ENCODE measurements at places on chromosomes 6 and 20.

DNA sequence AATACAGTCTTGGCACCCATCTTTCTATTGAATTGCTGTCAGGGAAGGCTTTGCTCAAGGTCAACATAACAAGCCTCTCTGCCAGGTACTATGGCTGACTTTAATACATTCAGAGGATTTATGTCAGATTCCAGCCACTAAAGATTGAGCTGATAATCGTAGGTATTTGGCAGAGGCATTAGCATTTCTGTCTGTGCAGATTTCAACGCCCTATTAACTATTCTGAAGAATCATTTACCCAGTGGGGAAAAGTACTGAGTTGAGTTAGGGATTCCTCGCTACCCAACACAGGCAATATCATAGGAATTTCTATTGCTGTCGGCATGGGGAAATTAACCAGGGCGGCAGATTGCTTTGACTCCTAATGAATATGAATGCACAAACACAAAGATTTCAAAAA, 233.7 kb upstream of the SPTLC3 start:
- no peak for DNase-seq

- DNase-seq, result no peak
Measured at GRCh38 chr6:57017841-57018240, 28.7 kb upstream of the KIAA1586 start.

- no peak for DNase-seq
Measured at GRCh38 chr6:42404484-42404883, 47.2 kb downstream of the TRERF1 start.

GRCh38 chr6:134816780-134817179, 133.1 kb downstream of the ALDH8A1 start:
- no peak for DNase-seq

GRCh38 chr6:159301277-159301676, 132.1 kb downstream of the FNDC1 start:
- DNase-seq, result no peak

- DNase-seq, result peak; percentile 75
Measured at GRCh38 chr6:78867370-78868040, at the start of gene IRAK1BP1. IRAK1BP1 (plus strand) TSS chr6:78867551; CDS start chr6:78867577, 26 bp downstream.

GRCh38 chr6:109002051-109002697, 92.5 kb downstream of the SESN1 start:
- no peak for DNase-seq

GRCh38 chr6:3654898-3655297, 96.6 kb downstream of the PXDC1 start:
- DNase-seq, result no peak

DNA sequence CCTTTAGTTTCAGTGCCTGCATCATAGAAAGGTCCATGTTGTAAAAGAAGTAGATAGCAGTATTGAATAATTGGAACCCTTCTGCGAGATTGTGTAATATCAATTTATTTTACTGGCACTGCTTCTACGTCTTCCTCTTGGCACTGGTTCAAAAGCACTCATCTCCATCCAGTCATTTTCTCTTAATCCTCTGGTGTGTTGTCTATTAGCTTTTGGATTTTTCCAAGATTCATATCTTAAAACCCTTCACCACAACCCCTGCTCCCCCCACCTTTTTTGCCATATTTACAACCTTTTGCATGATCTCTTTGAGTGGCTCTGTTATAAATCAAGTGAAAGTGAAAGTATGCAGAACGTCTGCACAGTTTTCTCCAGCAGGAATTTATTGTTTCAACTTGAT, 76.6 kb upstream of the HSF2 start:
- DNase-seq, result no peak

- no peak for DNase-seq
Measured at GRCh38 chr20:42474646-42475045, 715.1 kb downstream of the PTPRT start.

DNA sequence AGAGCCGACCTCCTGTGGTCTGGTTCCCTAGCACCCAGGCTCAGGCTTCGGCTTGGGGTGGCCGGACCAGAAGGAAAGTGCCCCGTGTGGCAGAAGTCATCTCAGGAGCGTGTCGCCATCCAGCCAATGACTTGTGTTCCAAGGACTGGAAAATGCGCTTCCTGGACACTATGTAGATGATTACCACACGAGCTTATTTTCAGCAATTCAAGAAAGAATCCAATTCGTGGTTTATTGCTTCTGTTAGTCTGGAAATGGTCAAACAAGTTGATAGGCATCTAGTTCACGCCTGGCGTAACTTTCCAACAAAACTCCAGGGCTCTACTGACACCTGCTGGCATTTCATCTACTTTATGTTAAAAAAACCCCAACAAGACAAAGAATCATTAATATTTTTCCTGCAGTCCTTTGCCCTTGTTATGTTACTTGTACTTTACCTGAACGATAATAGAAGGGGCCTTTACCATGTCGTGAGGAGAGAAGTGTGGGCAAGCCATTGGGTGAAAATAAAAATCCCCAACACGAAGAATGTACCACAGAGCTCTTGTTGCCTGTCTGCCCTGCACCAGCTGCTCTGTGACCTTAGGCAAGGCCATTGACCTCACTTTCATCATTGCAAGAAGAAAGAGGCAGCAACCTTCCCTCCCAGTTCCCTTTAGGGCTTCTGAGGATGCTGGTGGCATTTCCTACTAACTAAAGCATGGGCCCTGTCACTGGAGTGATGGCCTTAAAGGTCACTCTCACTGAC, 154.7 kb upstream of the LAMP5 start:
- DNase-seq, result no peak

GRCh38 chr6:73471686-73472290, 10.3 kb downstream of the MTO1 start:
- no peak for DNase-seq

DNA sequence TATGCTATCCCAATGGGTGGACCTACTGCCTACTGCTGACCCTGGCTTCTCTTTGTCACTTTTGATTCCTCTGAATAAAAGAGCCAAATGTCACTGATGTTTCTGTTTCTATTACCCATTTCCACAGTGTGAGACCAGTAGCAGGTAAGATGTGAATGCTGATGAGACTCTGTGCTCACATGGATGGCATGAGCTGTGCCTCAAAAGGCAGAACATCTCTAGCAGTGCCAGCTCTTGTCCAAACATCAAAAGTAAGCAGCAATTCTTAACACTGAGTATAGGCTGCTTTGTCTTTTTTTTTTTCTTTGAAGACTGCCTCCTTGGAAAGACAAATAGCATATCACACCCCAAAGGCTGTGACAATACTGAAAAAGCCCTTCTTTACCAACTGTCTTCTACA, 459.2 kb upstream of the RUNX2 start:
- no peak for DNase-seq

GRCh38 chr20:43825051-43825402, 89.6 kb upstream of the TOX2 start:
- DNase-seq, result no peak

DNA sequence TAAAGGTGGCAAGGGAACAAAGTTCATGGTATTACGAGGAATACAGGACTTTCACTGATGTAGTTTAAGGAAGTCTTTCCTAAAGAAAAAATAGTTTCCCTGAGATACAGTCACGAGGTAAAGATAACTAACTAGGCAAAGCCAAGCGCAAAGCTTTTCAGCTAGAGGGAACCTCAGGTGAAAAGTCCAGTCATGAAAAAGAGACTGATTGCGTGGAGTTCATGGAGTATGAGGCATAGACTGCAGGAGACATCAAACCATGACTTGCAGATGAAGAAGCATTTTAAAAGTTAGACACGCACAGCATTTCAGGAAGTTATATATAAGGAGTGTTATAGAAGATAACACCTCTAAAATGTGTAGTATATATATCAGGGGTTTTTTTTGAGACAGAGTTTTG, 205.6 kb upstream of the ZNF184 start:
- DNase-seq, result no peak

GRCh38 chr20:34368547-34368946, 5.5 kb downstream of the ITCH start:
- no peak for DNase-seq

DNA sequence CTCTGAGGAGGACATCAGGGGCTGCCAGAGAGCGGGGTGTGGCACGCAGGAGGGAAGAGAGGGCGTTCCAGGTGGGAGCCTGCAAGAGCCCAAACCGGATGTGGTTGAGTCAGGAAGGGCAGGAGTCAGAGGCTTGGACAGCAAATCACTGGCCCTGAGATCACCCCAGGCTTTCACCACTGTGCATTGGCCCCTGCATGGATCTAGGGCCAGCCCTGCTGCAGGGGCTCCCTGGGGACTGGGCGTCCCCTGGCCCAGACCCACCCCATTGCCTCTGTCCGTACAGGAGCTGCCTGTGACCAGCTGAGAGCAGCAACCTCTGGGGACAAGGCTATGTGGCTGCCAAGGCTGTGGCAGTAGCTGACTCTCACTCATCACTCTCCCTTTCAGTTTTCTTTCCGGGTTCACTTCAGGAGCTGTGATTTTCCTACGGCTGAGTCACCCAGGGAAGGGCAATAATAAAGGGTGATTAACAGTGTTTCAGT, 33.9 kb downstream of the KCNK17 start:
- DNase-seq, result no peak

GRCh38 chr6:30171677-30172471, 8.5 kb downstream of the TRIM15 start:
- DNase-seq, result peak; percentile 20

DNA sequence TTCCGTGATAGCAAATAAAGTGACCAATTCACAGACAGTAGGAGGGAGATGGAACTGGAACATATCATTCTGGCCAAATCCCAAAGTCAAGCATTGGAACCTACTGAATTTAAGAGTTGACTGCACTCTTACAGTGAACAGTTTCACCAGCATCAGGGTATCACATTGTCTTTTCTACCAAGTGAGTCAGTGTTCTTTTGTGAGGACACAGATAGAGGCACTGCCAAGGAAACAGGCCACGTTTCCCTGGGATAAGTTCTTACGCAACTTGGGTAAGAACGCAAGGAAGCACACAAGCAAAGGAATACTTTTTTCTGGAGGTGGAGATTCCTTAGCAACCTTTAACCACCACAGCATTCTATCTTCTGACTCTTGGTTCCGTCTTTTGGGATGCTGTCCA, 28.6 kb upstream of the ENPP5 start:
- DNase-seq, result no peak

DNA sequence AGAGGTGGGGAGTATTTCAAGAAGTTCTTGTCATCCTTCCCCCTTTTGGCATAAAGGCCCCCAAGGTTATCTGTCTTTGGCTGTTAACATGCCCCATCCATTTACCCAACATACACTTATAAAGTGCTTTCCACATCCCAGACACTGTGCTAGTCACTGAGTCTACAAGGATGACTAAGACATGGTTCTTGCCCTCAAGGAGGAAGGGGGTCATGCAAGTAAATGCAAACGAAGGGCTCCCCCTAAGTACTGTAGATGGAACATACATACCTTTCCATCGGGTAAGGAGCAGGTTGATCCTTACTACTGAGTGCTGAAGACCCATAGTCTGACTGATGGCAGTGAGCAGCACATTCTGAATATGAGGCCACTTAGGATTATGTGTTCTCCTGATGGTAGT, 38.3 kb downstream of the HECA start:
- DNase-seq, result no peak

- DNase-seq, result no peak
Measured at GRCh38 chr6:16781348-16782169, 20.3 kb upstream of the ATXN1 start.

DNA sequence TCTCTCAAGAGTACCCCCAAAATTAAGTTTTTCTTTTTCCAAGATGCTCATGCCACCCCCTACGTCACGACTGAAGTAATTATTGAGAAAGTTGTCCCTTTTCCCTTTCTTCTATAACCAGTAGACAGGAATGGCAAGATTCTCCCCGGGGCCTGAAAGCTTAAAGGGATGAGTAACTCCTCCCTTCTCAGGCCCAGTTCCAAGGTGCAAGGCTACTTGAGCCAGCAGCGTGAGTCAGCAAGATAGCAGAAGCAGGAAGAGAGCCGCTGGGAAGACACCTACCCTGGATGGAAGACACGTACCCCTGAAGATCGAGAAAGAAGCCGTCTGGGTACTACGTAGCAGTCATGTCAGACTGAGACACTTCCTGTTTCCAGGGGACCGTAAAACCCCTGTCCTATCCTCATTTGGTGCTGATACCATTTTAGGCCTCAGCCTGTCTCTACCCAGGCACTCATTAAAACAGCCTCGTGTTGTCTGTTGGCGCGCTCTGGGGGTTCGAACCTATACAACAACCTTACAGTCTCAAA, 241.0 kb downstream of the ADGRG6 start:
- no peak for DNase-seq

DNA sequence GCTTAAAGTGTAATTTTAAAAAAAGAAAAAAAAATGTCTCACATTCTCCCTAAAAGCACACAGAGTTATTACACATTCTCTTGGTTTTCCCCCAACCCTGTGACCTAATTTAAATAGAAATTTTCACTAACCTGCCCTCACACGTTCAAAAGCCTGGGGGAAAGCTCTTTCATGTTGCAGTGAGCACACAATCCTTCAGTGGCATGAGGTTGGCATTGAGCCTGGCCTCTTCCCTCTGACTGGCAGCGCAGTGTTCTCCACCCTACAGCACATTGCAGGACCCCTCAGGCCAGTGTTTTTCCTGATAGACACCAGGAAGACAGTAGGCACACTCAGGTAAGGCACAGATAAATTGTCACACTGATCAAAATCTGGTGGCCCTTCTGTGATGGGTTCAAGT, 34.1 kb downstream of the TNFRSF21 start:
- DNase-seq, result no peak

DNA sequence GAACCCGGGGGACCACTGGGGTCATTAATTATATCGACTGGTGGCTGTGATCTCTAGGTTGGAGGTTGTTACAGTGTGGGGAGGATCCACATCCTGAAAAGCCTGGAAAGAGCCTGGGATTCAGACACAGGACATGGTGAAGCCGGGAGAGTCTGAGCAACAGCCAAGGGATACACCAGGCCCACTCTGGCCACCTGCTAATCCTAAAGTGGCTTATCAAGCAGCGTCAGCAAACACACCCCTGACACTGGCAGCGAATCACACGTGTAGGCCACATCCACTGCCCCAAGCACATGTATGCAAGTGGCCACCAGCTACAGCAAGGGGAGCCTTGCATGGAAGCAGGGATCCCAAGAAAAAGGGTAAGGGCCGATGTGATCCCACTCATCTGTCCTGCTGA, 41.0 kb downstream of the GFOD1 start:
- no peak for DNase-seq

- no peak for DNase-seq
Measured at GRCh38 chr6:149089510-149089909, 228.0 kb upstream of the TAB2 start.
